ENCODE measurements at places on chromosomes 3 and 15. TPM values are rescaled to one million over a fixed set of nuclear protein-coding genes. Genes with fewer than 3 reads are reported as not detected.

TMEM108 gene
- total RNA-seq, result 0.41 TPM

ZPLD1 gene
- total RNA-seq, result not detected

DUOX1 gene
- 0.68 TPM for total RNA-seq

SLC12A1 gene
- 0.68 TPM for total RNA-seq

BRPF1 gene
- total RNA-seq, result 21.0 TPM

AQP9 gene
- 0.95 TPM for total RNA-seq

NT5DC2 gene
- total RNA-seq, result 83.4 TPM

CHCHD4 gene
- 6.6 TPM for total RNA-seq

ARNT2 gene
- total RNA-seq, result 5.8 TPM

ARRDC4 gene
- 31.0 TPM for total RNA-seq
